Neuronal stem cell (in vitro differentiated cells): ENCODE measurements at places on chromosomes 6 and 20.

GRCh38 chr6:166744223-166745134, 117.4 kb upstream of the RPS6KA2 start:
- DNase-seq = no peak

- no peak for DNase-seq
Measured at GRCh38 chr20:31476643-31477215, 1.6 kb downstream of the REM1 start.

GRCh38 chr20:36543184-36544133, 2.1 kb downstream of the MYL9 start:
- no peak for DNase-seq

- no peak for DNase-seq
Measured at GRCh38 chr6:13248994-13249393, 79.3 kb downstream of the TBC1D7 start.

- peak; percentile 2 for DNase-seq
Measured at GRCh38 chr6:29510202-29510601, 22.4 kb upstream of the MAS1L start.

- no peak for DNase-seq
Measured at GRCh38 chr6:90584636-90585255, 2.1 kb downstream of the MAP3K7 start.

DNA sequence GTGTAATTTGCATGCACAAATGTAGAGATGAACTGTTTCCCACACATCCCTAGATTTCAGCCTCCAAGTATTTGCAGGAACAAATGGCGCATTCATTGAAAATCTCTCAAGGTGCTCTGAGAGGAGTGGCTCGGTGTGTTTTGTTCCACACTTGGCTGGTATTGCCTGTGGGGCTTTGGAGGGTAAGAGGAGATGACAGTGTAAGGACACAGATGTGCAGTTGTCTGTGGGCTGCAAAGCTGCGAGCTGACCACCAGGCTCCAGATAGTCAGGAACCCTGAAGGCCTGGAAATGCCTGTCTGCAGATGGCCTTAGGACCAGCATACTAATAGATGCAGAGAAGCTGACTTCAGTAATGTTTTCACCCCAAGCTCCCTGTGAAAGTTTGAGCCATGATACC, 57.7 kb upstream of the PBOV1 start:
- DNase-seq = no peak

- no peak for DNase-seq
Measured at GRCh38 chr6:107999341-107999740, 41.3 kb upstream of the SEC63 start.

DNA sequence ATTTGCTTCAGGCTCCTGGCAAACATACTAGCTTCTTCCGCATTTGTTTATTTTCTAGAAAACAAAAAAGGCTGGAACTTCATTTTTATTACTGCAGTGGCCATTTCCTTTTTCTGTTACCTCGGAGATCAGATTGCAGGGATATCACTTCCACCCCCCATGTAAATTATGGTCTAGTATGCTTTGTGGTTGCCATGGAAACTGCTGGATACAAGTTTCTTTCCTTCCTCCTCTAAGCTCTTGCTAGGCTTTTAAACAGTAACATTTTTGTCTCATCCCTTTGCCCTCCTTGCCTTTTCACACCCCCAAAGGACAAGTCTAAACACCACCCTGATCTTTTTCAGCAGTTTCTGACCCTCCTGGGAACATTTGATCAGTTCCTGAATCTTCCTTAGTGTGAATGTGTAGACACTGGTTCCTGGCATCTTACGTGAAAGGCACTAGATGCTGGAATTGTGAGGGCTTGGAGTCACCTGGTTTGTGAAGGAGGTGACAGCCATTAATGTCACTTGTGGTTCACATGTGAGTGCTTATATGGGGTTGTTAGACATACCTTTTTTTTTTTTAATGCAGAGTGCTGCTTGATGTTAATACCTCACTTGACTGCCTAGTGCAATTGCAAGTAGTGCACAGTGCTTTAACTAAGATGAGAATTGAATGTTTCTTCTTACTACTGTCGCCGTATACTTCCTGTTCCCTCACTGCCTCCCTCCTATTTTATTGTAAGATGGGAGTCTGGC, 181.6 kb downstream of the JARID2 start:
- DNase-seq = no peak

GRCh38 chr6:25404693-25405169, 125.6 kb downstream of the CARMIL1 start:
- no peak for DNase-seq

DNA sequence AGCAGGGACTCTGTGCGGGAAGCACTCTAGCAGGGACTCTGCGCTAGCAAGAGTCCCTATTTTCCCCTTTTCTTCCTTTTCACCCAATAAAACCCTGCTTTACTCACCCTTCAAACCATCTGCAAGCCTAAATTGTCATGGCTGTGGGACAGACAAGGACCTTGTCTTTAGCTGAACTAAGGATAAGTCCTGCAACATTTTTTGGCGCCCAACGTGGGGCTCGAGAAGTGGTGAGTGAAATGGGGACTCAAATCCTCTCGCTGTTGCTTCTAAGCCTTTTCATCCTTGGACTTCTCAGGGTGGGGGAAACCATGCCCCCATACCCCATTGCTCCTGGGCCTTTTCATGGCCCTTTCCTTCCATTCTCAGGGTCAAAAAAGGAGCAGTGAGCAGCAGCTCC, 46.4 kb downstream of the IMPG1 start:
- peak; percentile 31 for DNase-seq

GRCh38 chr20:8213831-8214587, 81.9 kb downstream of the PLCB1 start:
- DNase-seq = no peak

DNA sequence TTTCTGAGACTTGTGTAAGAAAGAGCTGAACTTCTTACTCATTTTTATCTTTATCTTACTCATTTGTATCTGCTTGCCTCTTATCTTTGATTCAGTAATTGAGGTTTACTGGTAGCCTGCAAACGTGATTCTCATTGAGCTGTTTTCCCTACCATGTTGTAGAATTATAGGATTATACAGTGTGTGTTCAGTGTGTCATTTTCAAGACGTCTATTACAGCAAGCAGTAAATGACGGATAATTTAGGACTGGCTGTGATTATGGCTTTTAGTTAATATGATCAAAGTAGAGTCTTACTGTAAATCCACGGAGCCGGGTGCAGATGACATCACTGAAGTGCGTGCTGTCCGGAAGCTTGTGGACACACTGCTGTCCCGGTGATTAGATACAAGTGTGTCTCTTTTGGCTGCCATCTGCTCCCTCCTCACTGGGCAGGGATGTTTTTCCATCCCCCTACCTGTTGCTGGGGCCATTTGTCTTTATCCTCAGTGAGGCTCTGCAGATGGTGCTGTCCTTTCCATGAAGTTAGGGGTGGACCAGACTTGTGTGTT, 6.0 kb downstream of the NELFCD start:
- DNase-seq = no peak

- DNase-seq = no peak
Measured at GRCh38 chr6:159982731-159983506, 14.0 kb downstream of the IGF2R start.

GRCh38 chr6:71468841-71469700, 180.5 kb downstream of the OGFRL1 start:
- no peak for DNase-seq

- no peak for DNase-seq
Measured at GRCh38 chr6:120894077-120894476, 440.2 kb downstream of the TBC1D32 start.

DNA sequence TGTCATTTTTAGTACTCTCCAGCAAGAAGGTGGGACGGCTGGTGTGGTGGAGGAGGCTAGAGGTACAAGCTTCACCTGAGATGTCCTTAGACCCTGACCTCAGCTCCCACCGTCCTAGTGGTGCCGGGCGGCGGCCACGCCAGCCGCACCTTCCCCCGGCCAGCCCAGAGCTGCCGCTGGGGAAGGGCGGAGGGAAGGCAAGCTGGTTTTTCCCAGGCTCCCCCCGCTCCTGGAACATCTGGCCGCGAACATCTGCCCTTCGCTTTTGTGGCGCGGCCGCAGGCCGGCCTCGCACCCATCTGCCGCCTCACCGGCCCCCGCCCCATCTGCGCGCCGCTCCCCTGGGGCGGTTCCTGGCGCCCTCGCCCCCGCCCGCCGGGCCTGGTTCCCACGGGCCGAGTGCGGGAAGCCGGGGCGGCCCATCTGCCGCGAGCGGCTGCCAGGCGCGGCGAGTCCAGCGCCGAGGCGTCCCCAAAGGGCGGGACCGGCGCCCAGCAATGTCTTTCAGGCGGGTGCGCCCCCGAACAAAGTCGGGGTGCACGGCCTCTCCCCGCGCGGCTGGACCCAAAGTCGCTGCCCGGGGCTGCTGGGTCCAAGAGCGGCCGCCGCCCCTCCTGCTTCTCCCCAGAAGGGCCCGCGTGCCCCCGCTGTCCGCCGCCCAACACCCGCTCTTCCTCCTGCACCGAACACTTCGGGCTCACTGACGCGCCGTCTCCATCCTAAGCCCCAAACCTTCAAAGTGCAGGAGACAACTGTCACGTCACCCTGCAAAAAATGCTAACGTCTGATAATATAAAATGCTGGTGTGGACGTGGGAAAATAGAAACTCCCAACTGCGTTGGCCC, 17.3 kb upstream of the ID1 start:
- DNase-seq = no peak

GRCh38 chr6:88662653-88663174, 300.7 kb downstream of the RNGTT start:
- DNase-seq = no peak

DNA sequence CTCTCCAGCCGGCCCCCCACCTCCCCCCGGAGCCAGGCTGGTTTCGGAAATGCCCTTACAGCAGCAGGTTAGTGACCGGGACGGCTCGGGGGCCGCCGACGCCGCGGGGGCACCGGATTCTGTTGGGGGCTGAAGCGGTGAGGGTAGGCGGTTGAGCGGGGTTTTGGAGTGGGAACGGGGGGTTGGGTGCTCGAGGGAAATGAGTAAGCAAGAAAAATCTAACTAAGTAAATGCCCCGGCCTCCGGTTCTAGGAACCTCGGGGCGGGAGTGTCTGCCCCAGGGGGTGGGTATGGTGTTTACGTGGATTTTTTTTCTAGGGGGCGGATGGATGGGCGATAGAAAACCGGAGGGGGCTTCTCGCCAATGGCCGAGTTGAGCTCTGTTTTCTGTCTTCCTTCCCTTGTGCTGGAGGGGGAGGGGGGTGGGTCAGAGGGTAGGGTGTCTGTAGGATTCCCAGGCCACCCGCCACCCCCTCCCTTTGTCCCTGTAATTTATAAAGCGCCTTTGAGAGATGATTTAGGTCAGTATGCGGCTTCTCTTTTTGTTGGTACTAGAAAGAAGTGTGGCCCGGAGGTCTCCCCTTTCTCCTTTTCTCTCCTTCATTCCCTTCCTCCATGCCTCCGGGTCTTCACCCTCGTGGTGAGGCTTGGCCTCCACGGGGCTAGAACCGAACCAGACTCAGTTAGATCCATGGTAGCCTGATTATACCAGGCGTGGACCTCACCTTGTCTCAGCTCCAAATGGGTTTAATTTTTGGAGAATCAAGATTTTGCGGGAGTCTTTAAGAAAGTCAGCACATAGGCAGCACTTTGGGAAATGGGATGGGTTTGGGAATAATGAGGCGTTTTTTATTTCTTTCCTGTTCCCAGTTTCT, 2.3 kb downstream of the E2F3 start:
- DNase-seq = peak; percentile 56

GRCh38 chr6:141956046-141956761, 176.5 kb upstream of the GJE1 start:
- DNase-seq = no peak
